ENCODE measurements at places on chromosomes 16 and 17.

DNA sequence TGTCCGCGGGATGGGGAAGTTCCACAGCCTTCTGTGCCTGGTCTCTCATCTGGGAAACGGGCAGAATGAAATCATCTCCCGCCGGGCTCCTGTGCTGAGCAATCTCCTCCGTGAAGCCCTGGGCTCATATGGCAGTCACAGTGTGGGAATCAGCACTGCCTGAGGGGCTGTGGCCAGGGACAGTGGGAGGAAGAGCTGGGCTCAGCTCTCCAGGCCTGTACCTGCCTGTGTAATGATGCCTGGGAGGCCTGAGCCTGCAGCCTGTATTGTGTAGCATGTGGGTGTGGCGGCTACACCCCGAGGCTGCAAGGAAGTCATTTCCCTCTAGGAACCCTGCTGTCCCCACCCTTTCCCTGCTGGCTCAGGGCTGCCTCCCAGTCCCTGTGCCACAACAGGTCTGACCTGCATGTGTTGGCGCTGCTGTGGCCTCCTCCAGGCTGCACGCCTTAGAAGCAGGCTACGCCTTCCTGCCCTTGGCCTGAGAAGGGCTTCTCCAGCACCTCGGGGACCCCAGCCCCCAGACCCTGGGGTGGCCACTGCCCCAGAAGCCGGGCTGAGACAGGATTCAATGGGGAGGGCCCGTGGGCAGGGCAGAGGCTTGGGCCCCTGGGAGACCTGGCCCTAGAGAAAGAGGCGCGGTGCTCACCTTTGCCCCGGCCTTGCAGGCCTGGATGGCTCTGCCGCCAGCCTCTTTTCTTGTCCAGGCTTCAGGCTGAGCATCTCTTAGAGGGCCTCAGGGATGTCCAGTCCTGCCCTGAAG lies 2.1 kb downstream of the ITGB4 start:
- no peak for DNase-seq

GRCh38 chr16:49020436-49020835 lies 261.2 kb downstream of the CBLN1 start:
- no peak for DNase-seq

DNA sequence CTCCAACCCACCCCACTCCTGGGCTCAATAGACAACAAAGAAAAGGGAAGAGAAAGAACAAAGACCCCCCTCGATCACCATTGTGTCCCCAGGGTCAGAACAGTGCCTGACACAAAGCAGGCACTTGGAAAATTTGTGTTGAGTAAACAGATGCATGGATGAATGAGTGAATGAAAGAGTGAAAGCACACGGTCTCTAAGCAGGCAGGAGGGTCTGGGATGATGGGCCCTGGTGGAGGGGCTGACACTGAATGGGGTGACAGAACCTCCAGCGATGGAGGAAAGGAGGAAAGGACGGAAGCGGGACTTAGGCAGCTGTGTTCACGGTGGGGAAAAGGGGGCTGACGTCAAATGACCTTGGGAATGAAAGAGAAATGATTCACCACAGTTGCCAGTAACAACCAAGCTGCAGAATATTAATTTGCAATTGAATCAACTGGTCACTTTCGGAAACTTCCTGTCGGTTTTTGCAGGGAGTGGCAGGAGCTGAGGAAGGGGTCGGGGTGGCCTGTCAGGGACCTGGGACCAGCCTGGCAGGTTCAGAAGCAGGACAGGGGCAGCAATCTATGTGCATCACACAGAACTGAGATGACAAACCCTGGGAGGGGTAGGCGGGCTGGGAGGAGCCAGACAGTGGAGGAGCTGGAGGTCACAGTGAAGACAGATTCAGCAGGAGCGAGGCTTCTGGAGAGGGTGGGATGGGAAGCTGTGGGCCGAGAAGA lies 6.7 kb upstream of the GAST start:
- no peak for DNase-seq

DNA sequence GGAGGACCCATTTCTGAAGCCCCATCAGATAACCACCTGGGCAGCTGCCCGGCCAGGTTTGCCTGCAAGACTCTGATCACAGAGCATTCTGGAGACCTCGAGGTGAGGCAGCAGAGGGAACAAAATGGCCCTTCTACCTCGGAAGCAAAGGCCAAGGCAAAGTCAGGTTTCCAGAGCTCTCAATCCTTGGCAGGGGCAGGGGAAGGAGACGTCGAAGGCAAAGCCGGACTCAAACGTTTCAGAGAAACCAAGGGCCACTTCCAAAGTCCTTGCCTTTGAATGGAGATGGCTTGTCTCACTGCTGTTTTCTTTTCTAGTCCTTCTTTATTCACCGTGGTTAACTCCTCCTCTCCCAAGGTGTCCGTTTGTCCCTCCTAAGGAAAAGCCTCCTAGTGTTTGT lies 355.3 kb downstream of the SOX9 start:
- no peak for DNase-seq

DNA sequence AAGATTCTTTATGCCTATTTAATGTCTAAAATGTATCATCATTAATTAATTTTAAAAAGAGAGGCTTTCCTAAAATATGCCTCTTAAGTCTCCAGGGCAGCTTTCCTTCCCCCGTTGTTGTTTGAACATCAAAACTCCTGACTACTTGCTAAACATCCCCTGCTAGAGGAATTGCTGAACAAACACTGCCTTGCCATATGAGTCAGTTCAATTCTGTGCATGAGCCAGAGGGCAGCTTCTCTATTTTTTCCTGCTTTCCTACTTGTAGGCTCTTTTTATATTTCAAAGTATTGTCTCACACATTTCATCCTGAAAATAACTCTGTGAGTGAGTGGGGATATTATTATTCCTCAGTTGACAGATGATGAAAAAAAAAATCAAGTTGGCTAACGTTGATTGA lies 143.4 kb downstream of the HS3ST4 start:
- DNase-seq, result no peak

DNA sequence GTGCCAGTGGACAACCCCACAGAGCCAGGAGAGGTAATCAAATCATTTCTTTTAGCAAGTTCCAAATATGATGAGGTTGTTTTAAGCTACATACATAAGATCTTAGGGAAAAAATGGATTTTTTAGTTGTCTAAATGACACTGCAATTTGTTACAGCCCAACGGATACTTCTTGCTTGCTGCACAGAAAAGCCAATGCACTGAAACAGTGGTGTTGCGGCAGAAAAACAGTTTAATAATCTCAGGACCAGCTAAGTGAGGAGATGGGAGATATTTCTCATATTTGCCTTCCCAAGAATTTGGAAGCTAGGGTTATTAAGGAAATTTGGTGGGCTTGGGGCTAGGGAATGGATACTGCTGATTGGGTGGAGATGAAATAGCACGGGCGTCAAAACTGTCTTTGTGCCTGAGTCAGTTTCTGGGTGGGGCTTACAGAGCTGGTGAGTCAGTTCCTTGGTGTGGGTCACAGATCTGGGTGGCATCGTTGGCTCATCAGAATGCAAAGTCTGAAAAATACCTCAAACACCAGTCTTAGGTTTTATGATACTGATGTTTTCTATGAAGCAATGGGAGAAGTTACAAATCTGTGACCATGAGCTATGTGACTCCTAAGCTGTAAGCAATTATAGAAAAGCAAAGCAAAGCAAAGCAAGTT lies 255.4 kb downstream of the IRX3 start:
- no peak for DNase-seq

- DNase-seq, result no peak
These were observed 228.5 kb upstream of the PMFBP1 start for GRCh38 chr16:72400257-72401083.

- DNase-seq, result no peak
These were observed 118.4 kb downstream of the VPS53 start for GRCh38 chr17:596287-596686.

DNA sequence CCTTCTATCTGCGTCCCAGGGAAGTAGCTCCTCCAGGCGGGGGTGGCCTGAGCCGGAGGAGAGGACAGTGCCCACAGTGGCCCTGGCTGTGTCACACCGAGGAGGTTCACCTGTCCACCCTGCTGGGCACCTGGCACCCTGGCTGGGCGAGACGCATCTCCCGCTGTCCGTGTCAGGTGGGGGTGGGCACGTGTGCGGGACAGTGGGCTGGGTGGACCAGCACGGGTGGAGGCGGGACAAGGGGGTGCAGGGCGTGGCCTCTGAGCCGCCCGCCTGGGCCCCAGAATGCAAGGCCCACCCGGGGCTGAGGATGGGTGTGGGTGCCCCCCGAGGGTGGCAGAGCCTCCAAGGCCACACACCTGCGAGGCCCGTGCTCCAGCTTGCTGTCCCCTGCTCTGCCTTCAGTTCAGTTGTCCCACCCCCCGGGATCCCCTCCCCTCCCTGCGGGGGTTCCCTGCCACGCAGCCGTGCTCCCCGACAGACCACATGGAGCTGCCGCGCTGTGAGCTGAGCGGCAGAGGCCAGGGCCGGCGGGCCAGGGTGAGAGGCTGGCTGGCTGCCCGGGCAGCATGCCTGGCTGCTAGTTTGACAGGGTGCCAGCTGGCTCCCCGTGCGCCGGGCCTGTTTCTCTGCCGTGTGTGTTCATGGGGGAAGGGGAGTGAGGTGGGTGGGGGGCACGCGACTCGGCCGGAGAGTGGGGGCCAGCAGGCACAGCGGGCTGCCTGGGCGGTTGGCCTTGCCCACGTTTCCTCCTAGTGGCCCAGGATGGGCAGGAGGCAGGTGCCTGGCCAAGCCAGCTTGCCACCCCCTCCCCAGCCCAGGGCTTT lies 33.9 kb downstream of the BAHCC1 start:
- no peak for DNase-seq

DNA sequence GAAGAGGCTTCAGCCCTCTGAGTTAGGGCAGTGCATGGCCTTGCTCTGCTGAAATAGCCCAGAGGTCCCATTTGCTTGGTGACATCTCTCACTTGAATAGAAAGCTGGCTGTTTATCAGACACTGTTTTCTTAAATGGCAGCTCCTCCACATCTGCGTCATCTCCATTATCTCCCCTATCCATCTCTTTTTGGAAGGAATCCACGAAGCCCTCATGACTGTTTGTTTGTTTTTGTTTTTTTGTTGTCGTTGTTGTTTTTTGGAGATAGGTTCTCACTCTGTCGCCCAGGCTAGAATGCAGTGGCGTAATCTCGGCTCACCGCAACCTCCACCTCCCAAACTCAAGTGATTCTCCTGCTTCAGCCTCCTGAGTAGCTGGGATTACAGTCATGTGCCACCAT lies 16.6 kb downstream of the NAA60 start:
- DNase-seq, result no peak

DNA sequence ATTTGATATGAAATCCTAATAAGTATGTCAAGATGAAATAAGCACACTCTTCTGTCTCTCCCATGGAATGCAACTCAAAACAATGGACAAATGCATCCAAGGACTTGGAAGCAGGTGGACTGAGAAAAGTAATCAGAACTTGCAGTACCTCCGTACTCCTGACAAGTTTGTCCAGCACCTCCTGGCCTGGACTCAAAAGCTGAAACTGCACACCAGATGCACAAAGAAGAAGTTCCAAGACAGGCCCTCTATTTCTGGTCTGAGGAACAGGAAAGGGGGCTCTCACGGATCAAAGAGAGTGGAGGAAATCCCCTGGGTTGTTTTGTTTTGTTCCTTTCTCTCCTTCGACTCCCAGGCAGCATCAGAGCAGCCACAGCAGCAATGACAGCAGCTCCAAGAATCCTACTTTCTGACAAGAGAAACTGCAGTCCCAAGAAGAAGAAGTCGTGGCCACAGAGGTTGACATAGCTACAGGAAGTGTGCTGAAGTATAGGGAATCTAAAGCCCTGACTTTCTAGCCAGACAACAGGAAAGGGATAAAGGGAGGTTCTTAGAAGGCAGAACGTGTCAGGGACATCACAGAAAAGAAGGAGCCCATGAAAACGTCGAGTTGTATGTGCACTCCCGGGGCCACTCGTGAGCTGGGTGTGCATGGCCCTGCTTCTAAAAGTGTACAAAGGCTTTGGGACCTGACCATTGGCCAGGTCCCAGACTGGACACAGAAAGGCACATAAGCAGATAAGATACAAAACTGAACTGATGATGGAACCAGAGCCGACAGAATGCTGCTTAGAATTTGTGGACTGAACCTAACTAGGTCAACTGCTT lies 29.3 kb downstream of the AKAP10 start:
- DNase-seq, result no peak

GRCh38 chr17:66906321-66907278 lies 57.9 kb upstream of the CACNG4 start:
- DNase-seq, result peak; percentile 24

DNA sequence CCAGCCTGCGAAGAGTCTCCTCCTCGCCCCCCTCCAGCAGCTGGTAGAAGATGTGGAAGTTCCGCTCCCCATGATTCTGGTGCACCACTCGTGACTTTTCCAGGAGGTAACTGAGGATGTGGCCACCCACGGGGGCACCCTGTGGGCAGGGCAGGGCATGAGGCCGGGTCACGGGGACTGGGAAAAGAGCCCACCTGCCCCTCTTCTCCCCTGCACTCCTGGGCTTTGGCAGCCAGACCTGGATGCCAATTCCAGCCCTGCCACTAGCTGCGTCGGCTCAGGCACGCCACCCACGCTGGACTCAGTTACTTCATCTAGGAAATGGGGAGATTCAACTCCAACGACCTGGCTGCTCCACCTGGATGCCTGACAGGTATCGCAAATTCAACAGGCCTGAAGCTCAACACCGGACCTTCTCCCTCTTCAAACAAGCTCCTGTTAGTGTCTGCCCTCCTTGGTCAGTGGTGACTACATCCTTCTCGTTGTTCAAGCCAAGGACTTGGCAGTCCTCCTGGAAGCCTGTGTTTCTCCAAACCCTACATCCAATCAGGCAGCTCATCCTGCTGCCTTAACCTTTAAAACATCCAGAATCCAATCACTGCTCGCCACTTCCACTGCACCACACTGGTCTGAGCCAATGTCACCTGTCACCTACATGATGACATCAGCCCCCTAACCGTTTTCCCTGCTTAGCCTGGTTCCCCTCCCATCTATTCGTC lies 11.6 kb downstream of the MYO1C start:
- no peak for DNase-seq

- no peak for DNase-seq
These were observed 345.7 kb downstream of the HAPSTR1 start for GRCh38 chr16:9437115-9437514.

DNA sequence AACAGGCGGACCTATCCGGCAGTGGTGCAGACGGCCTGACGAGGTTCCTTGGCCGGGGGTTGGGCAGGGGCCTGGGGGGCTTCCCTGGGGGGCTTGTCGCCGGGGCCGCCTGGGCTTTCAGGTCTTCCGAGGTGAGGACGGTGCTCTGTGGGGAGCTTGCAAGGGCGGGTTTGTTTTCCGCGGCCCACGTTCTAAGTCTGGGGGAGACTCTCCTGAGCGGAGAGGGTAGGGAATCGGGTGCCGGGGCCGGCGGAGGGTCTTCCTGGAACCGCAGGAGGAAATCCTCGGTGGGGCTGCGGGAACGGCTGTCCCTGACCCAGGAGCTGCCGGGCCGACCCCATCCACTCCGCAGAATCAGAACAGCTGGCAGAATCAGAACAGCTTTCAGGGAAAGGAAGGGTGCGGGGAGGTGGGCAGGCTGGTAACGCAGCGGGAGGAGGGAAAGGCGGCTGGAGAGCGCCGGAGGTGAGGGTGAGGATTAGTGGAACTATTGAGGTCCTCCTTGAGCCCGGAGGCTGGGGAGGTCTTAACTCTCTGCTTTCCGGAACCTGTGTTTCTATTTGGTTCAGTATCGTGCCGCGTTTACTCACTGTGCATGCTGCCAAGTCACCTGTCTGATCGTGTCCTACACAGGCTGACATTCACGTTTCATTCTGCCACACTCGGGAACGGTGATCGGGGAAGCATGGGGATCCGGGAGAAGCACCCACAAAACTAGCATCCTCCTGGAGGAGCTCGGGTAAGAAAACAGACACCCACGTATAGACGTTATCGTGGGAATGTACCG lies 28.9 kb downstream of the CPSF4L start:
- no peak for DNase-seq
